ENCODE measurements at places on chromosomes 7 and 10.
A peak's percentile ranks its signal among the peaks of the same experiment; 100 is the strongest.

GRCh38 chr10:689452-690371 is at the start of gene DIP2C:
DIP2C (minus strand) TSS chr10:689668; CDS start chr10:689578, 90 bp downstream.
- no peak for DNase-seq

GRCh38 chr7:104921596-104921995 is 92.4 kb upstream of the KMT2E start:
- no peak for DNase-seq

DNA sequence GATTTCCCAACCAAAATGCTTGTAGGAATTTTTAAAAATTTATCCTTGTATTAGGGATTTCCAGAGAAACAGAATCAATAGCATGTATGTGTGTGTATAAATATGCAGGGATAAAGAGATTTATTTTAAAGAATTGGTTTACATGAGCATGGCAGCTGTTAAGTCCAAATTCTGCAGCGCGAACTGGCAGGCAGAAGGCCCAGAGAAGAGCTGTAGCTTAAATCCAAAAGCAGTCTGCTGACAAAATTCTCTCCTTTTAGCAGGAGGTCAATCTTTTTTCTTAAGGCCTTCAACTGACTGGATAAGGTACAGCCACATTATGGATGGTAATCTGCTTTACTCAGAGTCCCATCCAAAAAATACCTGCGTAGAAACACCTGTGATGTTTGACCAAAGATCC is 42.0 kb downstream of the PRR15 start:
- no peak for DNase-seq

DNA sequence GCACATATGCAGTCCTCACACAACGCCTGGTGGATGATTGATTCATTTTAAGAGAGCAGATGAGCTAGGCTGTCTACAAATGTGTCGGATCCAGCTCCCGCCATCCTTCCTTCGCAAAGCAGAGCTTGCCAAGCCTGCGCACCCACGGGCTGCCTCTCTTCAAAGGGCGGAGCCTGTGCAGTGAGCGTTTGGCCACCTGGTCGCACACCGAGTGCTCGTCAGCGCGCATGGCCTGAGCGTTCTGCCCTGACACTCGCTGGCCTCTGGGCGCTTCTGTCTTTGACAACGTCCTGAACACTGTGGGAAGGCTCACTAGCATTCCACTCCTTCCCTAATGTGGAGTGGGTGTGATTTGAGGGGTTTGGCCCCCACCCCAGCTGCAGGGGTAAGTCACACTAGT is 47.1 kb upstream of the TMEM72 start:
- peak; percentile 11 for DNase-seq

GRCh38 chr10:117003336-117003735 is 1.7 kb downstream of the SHTN1 start:
- no peak for DNase-seq

DNA sequence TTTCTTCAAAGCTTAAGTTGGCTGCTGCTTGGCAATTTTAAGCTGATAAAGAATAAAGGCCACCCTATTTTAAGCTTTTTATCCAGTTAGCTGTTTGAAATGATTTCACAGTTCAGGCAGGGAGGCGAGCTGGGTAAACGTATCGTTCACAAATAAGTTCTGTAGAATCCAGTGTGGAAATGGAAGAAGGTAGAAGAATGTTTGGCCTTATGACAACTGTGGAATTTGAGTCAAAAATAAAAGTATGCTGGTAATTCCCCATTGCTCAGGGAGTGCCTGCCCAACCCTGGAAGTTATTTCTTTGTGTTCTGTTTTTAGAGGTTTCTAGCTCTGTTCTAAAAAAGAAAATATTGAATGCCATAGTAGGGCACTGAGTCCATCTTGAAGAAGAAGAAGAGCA is 113.1 kb downstream of the ARL4A start:
- no peak for DNase-seq

GRCh38 chr10:14757394-14757793 is 17.3 kb downstream of the FAM107B start:
- no peak for DNase-seq

DNA sequence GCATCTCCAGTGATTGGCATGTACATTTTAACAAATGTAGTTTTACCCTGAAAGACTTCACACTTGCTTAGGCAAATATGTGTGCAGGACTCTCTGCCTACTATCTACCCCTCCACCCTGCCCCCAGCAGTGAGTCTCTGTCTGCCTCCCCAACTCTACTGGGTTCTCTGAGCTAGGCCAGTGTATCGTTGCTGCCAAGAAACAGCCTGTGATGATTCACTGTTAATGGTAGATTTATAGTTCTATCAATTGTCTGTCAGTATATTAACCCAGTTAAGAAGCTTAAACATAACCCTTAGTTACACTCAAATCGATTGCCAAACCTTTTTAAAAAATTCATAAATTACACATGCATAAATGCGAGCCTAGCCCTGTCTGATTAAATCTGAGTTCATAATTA is 137.0 kb downstream of the SND1 start:
- no peak for DNase-seq

GRCh38 chr10:32846974-32847373 is 111.1 kb downstream of the ITGB1 start:
- DNase-seq = no peak

DNA sequence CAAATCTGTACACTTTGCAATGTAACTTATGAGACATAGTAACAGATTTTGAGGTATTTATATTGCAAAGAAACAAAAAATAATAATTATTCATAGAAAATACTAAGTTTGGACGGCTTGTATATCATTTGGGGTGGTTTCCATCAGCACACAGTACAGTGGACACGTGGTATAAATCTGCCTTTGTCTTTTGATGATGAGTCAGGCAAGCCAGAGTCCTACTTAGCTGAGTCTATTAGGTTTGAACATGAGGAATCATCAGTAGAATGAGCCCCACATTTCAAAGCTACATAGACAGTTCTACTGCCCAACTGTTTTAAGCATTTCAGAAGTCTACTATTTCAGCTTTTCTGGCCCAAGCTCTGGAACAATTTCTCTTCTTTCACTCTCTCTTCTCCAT is 803.2 kb downstream of the PHTF2 start:
- DNase-seq = no peak

DNA sequence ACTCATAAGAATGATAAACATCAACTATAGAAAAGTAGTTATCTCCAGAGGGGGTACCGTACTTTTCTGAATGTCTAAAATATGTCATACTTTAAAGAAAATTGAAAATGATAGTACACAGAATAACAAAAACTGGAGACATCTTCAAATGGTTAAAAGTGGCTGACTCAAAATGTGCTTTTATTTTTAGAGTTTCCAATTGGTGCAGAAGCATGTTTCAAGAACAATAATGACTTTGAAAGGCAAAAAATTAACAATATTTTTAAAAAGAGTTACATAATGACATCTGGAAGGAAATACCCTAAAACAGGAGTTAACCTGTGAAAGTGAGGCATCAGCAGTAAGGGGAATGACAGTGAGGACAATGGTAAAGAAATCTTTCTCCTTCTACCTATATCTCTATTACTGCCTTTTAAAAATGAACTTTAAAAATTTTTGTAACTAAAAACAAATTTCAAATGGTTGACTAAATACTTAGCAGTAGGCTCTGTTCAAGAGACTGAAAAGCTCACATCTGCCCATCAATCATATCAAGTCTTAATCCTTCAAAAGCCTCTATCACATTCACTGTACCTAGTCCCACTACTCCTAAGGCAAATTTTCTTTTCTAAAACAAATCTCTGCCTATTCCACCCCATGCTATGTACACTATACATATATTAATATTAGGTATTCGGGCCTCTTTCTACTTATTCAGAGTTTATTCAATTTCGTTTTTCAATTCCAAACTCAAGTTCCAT is 3.0 kb downstream of the ASZ1 start:
- DNase-seq = no peak

GRCh38 chr10:20085115-20085514 is 268.9 kb downstream of the PLXDC2 start:
- no peak for DNase-seq

- no peak for DNase-seq
Observed at GRCh38 chr7:130367836-130368746, 12.2 kb upstream of the CPA1 start.

DNA sequence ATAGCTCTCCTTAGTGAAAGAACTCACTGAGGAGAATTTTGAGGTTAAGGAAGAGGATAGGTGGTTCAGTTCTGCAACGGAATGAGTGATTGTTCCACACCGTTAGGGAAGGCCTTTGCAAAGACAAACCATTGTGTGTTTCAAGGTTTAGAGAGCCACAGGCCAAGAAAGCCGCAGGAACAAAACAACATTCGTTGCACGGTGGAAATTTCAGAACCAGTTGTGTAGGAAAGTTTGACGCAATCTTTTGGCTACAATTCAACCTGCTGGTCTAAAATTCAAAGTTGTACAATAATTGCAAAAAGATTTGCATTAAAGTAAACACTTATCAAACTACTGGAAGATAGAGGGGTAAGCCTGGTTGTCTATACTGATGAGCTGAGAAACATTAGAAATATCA is 91.4 kb downstream of the FAM107B start:
- no peak for DNase-seq

GRCh38 chr10:13104697-13105096 is 4.7 kb downstream of the OPTN start:
- no peak for DNase-seq

GRCh38 chr7:123749537-123749857 is 694 bp upstream of the WASL start:
- DNase-seq = no peak

DNA sequence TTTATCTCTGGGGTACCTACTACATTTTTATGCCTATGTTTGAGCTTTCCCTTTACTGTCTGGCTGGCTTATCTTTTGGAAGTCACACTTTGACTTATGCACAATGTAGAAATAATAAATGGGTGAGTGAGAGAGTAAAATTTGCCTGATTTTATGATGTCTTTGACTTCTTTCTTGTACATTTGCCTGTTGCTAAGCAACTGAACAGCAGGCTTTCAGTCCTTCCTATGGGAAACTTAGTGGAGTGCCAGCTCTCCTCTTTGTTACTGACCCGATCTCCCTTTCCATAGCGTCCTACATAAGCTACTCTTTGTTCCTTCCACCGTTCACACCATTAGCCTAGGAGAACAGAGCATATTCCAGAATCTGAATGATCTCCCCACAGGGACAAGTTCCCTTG is 4.2 kb downstream of the TAS2R60 start:
- no peak for DNase-seq

- DNase-seq = no peak
Observed at GRCh38 chr7:29040579-29040925, 82.4 kb upstream of the TRIL start.

DNA sequence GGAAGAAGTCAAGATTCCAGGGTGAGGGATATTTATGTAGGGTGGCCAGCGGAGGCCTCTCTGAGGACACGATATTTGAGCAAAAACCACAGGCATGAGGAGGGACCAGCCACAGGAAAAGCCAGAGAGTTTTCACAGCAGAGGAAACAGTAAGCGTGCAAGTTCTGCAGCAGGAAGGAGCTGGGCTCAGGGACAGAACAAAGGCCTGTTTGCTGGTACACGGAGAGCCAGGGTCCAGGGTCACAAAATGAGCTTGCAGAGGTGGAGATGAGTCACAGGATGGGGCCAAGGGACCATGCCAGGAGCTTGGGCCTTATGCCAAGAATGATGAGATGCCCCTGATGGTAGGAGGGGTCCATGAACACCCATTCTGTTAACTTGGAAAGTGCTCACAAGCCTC is 283.5 kb downstream of the PLXNA4 start:
- no peak for DNase-seq

GRCh38 chr10:8057636-8058273 is 3.3 kb downstream of the GATA3 start:
- DNase-seq = no peak

- no peak for DNase-seq
Observed at GRCh38 chr7:48337012-48337621, 165.9 kb downstream of the ABCA13 start.

GRCh38 chr10:133156674-133157579 is 3.1 kb upstream of the KNDC1 start:
- no peak for DNase-seq

All from stimulated activated naive CD4-positive, alpha-beta T cell treated with Interleukin-2 at 50 U/mL for 16 hours (primary cell).